ENCODE measurements at places on chromosomes 16 and 17. TPM values are rescaled to one million over a fixed set of nuclear protein-coding genes. Genes with fewer than 3 reads are reported as not detected.

GRCh38 chr16:3468501-3468900, 25.0 kb downstream of the NAA60 start:
- DNase-seq = no peak

DNA sequence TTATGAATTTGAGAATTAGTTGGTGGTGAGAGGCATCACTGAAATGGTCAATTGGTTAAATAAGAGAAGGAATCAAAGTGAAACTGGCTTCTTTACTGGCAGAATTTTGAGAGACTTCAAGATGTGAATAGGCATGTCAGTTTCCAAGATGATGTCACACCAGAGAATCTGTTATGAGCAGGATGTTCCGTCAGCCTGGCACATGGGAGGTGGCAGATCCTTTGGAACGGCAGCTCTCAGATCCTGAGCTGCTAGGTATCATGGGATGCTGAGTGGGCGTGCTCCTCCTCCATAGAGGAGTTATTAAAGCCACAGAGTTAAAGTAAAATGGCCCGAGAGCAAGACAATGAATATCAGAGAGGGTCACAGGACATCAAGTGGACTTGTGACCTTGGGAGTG, 444.3 kb upstream of the HSBP1 start:
- no peak for DNase-seq

DNA sequence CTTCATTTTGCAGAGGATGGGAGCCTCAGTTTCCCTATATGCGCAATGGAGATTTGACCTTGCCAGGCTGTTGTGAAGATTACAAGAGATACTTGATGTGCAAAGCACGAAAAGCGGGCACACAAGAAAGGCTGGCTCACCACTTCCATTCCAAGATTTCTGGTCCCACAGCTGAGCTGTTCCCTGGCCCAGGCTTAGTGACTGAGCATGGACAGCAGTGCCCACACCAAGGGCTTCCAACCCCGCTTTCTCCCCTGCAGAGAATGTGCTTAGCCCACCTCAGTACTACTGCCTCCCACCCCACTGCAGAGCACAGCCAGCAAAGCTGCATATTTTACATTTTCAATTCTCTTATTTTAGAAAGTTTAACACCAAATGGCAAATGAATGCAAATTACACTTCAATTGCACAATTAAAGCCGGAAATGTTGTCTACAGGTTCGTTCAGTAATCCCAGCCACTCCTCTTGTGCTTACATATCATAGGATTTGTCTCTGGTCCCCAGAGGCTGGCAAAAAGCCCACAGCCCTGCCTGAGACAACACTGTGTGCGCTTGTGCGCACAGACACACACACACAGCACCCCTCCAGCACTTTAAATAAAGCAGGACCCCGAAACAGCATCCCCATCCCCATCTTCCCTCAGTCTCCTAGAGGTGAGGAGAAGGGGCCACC, 51.8 kb downstream of the VAC14 start:
- DNase-seq = no peak

DNA sequence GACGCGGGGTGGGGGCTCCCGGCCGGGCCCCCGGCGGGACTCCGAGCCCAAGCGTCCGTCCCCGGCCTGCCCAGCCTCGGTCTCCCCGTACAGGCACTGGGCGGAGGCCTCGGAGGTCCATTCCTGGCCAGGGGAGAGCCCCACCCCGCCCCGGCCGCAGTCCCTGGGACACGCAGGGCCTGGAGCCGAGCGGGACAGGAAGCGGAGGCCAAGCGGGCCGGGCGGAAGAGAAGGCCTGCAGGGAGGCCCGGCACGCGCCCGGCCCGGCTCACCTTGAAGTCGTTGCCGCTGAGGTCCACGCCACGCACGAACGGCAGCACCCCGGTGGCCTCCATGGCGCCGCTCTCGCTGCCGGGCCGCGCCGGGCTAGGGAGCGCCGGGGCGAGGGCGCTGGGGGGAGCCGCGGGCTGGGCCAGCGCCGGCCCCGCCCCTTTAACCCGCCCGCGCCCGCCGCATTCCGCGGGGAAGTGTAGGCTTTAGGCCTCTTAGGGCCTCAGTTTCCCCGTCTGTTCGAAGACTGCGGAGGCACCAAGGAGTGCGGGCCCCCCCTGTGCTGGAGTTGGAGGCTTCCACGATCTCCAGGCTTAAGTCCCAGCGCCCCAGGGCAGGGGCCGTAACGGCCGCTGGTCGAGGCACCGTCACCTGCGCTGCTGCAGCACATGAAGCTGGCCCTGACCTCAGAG, at the start of gene FLII:
Gene FLII, minus strand, starts transcription at position 383 of the 683 bp plus-strand sequence. Its CDS starts 48 bp downstream, at position 335.
- DNase-seq = no peak

DNA sequence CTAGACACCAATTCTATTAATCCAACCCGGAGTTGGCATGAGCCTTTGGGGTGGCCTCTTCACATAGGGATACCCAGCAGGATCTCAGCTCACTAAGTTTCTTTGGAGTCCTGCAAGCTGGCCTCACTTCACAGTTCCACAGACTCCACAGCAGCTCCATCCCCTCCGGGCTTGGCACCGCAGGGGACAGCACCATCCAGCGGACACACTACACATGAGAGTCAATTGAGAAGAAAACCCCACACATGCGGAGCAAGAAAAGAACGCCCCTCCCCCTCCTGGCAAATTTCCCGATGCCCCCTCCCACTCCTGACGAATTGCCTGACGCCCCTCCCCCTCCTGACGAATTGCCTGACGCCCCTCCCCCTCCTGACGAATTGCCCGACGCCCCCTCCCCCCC, 31.1 kb downstream of the KLHDC4 start:
- DNase-seq = no peak

DNA sequence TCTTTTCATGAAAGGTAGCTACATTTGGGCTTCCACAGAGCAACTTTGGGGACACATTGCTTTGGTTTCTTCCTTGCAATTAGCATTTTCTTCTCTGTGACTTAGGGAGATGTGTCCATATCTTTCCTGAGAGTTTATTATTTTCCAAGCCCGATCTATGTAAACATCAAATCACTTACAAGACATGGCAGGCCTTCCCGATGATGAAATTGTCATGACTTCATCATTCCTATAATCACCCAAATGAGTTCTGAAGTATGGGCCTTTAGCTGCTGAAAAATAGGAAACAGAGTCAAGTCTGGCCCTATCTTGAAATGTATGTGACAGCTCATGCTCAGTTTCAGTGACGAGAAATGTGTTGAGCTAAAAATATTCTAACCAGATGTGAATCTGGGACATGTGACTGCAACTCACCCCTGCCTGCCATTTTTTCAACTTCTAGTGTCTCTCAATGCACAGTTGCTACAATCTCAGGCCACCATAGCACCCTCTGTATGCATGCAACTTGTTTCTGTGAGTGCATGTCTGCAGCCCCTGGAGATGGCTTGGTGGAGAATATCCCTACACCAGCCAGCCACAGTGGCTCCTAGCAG, 199.6 kb upstream of the MAF start:
- no peak for DNase-seq

GRCh38 chr17:79970576-79971068, 65.0 kb downstream of the TBC1D16 start:
- DNase-seq = no peak

DNA sequence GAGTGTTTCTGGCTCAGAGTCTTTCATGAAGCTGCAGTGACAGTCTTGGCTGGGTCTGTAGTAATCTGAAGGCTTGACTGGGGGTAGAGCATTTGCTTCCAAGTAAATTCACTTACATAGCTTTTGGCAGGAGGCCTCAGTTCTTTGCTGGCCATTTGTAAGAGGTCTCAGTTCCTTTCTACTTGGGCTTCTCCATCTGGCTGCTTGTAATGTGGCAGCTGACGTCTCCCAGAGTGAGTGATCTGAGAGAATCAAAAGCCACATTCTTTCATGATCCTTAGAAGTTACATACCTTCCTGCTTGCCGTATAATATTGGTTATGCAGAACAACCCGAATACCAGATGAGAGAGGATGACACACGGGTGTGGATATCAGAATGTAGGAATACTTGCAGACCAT, 39.8 kb downstream of the NF1 start:
- DNase-seq = no peak

DNA sequence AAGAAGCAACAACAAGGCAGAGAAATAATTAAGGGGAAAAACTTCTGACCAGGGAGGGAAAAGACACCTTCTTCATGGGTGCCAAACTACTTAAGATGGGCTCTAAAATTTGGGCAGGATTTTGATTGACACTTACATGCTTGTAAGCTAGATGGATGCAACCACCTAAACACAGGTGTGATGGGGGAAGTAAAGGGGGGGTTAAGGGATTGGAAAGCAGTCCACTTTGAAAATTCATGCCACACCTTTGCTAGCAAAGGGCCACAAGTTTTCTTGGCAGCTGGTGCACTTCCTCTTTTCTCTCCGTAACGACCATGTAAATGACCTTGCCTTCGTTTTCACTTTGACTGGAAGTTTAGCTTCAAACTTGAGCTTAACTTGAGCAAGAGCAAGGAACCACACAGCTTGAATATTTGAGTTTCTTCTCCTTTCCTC, 14.3 kb upstream of the PRKAR1A start:
- DNase-seq = no peak

DNA sequence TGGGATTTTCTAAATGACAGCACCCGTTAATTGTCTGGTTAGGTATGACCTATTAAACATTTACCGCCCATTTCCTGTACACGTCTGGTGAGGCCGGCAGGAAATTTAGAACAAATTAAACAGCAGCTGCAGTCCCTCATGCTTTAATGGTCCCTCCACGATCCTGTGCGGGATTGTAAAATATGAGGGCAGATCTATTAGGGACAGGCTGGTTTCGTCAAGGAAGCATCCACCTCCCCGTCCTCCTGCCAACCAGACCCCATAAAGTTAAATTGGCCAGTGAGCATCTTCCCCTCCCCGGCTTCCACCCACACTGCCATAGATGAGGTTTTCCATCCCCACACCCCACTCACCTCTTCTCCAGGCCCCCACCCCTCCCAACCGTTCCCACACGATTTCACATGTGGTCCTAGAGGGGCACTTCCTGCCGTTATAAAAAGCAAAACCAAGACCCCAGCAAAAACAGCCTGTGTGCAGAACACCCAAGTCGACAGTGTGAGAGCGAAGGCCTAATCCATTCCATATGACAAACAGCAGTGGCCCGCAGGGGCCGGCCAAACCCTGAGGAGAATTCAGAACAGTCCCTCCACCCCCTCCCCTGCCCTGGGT, 331.9 kb downstream of the FOXL1 start:
- no peak for DNase-seq

DNA sequence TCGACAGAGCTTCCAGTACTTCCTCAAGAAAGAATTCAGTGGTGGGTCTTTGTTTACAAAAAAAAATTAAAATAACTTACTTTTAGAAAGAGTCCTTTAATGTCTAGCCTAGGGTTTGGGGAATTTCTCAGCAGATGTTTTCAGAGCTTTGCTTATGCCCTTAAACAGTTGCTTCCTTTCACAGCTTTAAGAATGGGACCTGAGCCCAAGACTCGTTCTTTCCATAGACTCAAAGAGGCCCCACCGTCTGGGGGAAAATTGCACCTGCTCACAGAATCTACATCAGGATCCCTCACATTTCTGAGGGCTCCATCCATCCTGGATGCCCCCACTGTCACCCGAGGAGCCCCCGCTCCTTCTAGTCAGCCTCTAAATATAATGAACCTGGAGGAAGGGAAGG, 60.0 kb downstream of the RGS9 start:
- no peak for DNase-seq

- DNase-seq = no peak
Observed at GRCh38 chr17:2705888-2706795, 5.4 kb downstream of the CLUH start.

- no peak for DNase-seq
Observed at GRCh38 chr16:88731699-88732098, 25.4 kb downstream of the CTU2 start.

DNA sequence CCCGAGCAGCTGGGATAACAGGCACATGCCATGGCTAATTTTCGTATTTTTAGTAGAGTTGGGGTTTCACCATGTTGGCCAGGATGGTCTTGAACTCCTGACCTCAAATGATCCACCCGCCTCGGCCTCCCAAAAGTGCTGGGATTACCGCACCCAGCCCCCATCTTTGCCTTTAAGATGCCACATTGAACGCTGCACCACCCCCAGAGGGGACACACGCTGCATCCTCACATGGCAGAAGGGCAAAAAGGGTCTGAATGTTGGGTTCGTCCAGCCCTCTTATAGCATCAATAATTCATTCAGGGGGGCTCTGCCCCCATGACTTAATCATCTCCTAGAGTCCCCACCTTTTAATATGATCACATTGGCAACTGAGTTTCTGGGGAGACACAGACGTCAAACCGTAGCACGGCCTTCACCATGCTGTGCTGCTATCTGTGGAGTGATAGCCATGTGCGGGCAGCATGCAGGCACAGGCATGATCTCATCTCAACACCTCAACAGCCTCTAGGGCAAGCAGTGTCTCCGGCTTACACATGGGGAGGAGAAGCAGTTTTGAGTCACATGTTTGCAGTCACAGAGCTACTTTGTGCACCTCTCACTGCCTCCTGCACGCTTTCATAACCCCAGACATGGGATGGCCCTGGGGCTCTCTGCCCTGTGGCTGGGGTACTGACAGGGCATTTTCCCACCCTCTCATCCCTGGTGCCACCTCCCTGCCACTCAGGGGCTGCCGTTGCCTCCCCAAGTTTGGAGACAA, 30.0 kb downstream of the IL21R start:
- no peak for DNase-seq

DNA sequence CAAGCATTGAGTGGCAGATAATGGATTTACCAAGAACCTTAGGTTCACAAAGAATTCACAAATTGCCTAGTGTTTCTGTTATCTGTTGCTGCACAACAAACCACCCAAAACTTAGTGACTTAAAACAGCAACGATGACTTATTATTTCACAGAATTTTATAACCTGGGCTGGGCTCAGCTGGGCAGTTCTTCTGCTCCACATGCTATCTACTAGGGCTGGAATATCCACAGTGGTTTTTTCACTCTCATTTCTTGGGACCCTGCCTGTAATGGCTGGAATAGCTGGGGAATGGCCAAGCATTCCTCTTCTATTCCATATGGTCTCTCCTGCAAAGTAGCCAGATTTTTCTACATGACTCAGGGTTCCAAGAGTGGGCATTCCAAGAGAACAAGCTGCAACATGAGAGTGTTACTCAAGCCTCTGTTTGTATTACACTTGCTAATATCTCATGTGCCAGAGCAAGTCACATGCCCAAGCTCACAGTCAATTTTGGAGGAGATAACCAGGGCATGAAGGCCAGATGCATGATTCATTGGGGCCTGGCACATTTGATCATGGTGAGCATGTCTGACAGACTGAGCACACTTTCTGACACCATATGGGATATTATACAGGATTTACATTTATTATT, 4.9 kb upstream of the PSMD7 start:
- DNase-seq = no peak

GRCh38 chr17:319266-319665, 33.3 kb downstream of the RPH3AL start:
- DNase-seq = no peak

- DNase-seq = no peak
Observed at GRCh38 chr16:86955136-86955855, 361.9 kb downstream of the C16orf95 start.

The SLC47A1 gene
- total RNA-seq = 1.0 TPM

The TPSD1 gene
- total RNA-seq = not detected

The KIF18B gene
- total RNA-seq = 2.8 TPM

The DNAH9 gene
- total RNA-seq = 0.21 TPM

The TPSAB1 gene
- not detected for total RNA-seq

The ARHGDIG gene
- total RNA-seq = 0.62 TPM
